ENCODE measurements at places on chromosomes 3 and 15. TPM values are rescaled to one million over a fixed set of nuclear protein-coding genes. Genes with fewer than 3 reads are reported as not detected.

Gene SYNPR
- 0.59 TPM for total RNA-seq

Gene EXD1
- 0.41 TPM for total RNA-seq

- DNase-seq, result no peak
Measured at GRCh38 chr3:191944835-191945234, 483.9 kb downstream of the PYDC2 start.

GRCh38 chr3:100813828-100814227 lies 104.5 kb downstream of the TFG start:
- no peak for DNase-seq

DNA sequence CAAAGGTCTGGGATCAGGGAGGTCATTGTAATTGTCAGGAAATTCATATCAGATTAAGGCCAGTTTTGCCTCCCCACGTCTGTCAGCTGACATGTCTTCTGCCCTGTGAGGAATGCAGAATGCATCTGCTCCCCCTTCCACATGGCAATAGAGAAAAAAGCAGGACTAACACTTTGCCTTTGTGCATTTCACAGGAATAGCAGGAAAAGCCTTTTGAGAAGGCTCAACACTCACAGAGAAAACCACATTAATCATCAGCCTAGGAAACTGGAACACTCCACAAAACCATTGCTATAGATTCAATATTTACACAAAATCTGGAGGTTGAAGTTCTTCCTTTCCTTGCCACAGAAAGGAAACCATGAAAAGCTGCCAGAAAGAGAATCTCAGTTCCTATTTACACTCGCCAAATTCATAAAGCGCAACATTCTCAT lies 165.2 kb upstream of the HES1 start:
- DNase-seq, result no peak

Gene CCNB2
- total RNA-seq, result 374 TPM

- no peak for DNase-seq
Measured at GRCh38 chr3:124779751-124780191, 49.5 kb downstream of the UMPS start.

DNA sequence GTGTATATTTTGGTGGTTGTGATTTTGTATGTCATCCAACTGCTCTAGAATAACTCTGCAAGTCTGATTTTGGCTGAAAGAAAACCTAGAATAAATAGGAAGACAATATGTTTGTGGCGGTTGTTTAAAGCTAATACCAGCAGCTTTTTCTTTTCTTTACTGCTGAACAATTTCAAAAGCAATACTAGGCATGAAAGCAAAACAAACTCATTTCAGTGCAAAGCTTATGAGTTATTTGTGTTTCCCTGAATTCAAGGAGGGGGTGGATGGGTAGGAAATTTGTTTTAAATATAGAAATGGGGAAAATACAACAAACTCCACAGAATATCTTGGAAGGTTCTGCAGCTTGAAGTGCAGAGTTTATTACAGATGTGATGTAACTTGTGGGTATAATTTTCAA lies 1041.9 kb upstream of the NR2F2 start:
- DNase-seq, result no peak

DNA sequence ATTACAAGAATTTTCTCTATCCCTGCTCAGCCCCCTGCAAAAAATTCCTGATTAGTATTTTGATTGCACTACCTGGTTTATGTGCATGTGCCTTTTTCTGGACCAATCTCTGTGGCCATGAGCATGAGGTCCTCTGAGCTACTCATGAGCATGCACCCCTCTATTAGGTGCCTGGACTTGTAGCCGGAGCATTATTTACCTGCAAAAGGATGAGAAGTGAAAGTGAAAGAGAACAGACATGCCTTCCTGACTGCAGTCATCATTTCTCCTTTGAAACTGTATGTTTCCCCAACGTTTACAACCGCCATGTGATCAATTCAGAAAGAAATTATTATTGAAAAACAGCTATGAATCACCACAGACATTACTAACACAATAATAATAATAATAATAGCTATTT lies 1008.8 kb downstream of the ROBO2 start:
- no peak for DNase-seq

Gene RARRES1
- total RNA-seq, result 0.62 TPM

DNA sequence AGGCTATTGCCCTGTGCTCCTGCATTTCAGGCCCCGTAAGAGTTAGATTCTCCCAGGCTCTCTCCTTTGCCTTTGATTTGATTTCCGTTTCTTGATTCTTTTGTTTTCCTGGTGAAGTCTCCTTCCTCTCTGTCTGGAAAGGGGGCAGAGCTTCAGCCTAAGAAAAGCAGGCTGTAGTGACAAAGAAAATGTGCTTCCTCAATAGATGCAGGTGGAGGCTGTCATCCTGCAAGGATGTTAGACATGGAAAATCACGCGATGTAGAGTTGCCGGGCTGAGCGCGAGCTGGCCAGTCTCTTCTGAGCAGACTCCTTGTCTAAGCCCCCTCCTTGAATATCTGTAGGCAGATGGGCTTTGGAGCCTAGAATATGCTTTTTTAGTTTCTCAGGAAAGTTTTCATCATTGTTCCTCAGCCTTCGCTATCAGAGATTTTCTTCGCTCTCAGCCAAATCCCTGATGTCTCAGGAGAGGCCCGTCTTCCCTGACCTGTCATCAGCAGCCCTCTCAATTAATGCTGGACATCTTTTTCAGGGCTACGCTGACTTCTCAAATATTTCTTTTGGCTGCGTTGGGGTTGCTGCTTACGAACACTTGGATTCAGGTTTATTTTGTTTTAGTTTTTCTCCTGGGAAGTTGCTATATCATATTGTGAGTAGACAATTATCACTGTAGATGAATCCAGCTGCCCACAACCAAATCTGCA lies 163.6 kb downstream of the ITPR1 start:
- DNase-seq, result peak; percentile 19

Gene PTPRG
- 65.1 TPM for total RNA-seq

GRCh38 chr3:112747624-112748023 lies 99.0 kb downstream of the CD200R1L start:
- DNase-seq, result no peak

Gene P2RY13
- total RNA-seq, result not detected

DNA sequence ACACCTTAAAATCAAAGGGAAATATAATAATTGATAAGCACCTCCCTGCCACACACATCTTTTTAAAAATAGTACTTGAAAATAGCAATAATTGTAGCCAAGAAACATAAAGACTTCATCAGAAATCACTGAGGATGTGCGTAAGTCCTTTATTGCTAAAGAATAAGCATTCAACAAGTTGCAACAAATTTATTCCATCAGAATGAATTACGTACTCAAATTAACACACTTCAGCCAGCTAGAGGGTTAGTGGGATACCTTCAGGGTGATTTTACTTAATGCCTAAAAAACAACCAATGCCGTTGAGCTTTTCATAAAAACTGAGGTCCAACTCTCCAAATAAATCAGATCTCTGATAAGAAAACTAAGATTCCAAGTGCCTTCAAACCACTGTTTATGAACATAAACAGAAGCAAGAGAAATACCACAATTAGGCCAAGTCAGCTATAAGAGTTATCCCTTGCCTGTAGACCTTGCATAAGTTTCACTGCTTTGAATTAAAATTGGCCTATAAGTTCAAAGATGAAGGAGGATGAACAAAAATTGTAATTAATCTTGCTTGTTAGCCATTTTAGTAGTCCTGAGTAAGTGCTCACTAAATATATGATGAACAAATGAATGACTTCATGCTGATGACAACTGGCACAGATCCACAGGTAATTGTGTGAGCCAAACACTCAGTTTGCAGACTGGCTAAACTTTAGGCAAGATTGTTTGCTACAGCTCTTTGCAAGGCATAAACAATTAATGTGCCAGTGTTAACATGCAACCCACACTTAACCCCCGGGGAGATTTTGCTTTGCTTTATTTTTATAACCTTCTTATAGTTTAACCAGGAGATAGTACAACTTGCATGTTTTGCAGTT lies 375.1 kb upstream of the THBS1 start:
- no peak for DNase-seq

DNA sequence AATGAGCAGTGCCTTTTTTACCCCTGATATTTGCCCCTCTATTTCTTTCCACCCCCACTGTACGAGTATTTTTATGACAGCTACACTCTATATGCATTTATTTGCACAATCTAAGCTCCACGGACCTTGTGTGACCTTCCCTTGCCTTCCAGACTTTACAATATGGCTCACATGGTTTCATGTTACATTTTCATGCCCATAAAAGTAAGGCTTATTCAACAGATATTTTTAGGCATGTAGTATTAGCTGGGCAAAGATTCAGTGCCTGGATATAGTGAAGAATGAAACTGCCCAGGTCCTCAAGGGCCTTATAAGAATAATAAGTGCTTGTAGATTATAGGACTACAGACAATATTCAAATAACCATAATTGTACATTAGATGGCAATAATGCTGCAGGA lies 481.9 kb upstream of the CNTN4 start:
- no peak for DNase-seq
